Activated naive CD4-positive, alpha-beta T cell treated with anti-CD3 and anti-CD28 coated beads, Interleukin-2, amount 10 ng/mL, durations not matched to agents 7 days and 5 days (primary cell): ENCODE measurements at places on chromosomes 6 and 20.

DNA sequence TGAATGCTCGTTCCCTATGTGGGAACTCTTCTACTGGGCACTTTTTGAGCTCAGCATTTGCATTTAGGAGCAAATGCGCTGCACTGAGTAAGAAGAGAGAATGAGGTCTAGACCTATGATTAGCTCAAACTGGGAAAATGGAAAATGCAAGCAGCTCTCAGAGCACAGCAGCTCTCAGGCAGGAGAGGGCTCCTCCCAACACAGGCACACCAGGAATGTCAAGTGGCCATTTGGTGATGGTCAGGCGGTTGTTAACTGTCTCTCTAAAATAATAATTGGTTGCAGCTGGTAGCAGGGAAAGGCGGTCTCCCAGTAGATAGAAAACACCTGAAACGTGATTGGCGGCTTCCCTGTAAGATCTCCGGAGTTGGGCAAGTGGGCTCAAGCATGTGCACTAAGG is 162.0 kb upstream of the ECI2 start:
- no peak overlapping the region for H3K4me3 ChIP-seq
- peaks cover 5% of the 10 kb centered on the region for H3K27me3 ChIP-seq
- no peaks in the 10 kb centered on the region for H3K36me3 ChIP-seq

GRCh38 chr20:57654363-57654997 is 34.3 kb upstream of the ZBP1 start:
- no peak overlapping the region for H3K4me3 ChIP-seq
- H3K27me3 ChIP-seq, result peaks cover 68% of the 10 kb centered on the region
- H3K36me3 ChIP-seq, result peaks cover 3% of the 10 kb centered on the region
- no peak overlapping the region for H3K27ac ChIP-seq

DNA sequence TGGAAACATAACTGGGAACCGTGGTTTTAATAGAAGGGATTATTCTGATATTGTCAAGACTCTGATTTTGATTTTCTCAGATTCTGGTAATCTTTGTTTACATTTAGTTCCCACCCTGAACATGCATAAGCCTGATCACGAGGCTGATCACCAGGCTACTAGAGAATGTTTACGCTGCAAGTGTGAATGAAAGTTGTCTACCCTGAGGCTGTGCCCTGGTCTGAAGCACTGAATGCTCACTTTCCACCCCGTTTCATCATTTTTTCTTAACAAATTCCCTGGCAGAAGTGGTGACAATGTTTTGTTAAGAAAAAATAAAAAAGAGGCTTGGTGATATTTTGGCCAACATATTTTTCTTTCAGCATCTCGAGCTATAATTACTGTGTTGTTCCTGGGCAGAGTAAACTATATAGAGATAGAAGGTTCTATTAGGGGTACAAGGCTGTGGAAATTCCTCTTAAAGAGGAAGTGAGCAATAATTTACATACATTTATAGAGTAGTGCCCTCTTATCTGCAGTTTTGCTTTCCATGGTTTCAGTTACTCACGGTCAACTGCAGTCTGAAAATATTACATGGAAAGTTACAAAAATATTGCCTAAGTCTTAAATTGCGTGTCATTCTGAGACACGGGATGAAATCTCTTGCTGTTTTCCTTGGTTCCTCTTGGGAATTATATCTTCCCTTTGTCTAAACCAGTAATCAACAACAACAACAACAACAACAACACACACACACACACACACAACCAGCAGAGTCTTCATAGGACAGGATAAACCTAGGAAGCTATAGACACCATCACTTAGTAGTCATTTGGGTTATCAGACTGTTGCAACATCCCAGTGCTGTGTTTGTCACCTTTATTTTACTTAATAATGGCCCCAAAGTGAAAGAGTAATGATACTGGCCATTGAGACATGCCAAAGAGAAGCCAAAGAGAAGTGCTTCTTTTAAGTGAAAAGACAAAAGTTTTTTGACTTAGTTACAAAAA is 566.6 kb upstream of the CITED2 start:
- no peaks in the 10 kb centered on the region for H3K4me1 ChIP-seq
- H3K27ac ChIP-seq, result no peak overlapping the region
- no peaks in the 10 kb centered on the region for H3K27me3 ChIP-seq
- no peak for DNase-seq
- H3K4me3 ChIP-seq, result no peak overlapping the region

DNA sequence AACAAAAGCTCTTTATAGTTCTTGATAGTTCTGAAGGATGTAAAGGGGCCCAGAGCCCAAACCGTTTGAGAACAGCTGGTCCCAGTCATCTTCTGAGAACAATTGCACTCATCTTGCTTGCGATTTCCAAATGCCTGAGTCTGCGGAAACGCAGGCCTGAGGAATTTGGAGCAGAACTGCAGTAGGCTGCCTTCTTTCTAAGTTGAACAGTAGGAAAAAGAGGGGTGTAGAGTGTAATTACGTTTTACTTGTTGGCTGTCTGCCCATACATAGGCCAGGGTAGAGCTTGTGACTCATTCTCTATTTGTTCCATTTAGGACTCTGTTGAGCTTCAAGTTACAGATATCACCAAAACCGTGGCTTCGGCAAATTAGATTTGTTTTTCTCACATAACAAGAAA is 42.0 kb upstream of the KIF16B start:
- H3K27ac ChIP-seq, result no peak overlapping the region
- no peak for DNase-seq
- no peak overlapping the region for H3K4me3 ChIP-seq

GRCh38 chr20:62146019-62146755 is 2.6 kb downstream of the SS18L1 start:
- no peak overlapping the region for H3K4me3 ChIP-seq
- peaks cover 32% of the 10 kb centered on the region for H3K4me1 ChIP-seq
- peak overlapping the region; percentile 7 for H3K27ac ChIP-seq
- H3K36me3 ChIP-seq, result peaks cover 6% of the 10 kb centered on the region

DNA sequence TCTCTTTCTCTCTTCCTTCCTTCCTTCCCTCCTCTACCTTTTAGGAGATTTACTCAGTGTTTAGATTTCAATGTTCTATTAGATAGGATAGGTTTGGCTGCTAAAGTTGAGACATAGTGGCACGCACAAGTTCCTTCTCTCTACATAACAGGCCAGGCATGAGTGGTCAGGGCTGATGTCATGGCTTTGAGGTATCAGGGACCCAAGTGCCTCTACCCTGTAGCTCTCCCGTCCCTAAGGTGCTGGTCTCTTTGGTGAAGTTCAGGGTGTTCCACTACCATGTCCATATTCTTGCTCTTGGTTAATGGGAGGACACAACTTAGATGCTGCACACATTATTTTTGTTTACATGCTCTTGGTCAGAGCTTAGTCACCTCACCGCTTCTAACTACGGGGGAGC is 245.3 kb downstream of the QKI start:
- no peak for DNase-seq
- no peak overlapping the region for H3K4me3 ChIP-seq
- no peaks in the 10 kb centered on the region for H3K36me3 ChIP-seq
- H3K27ac ChIP-seq, result no peak overlapping the region

- no peak for DNase-seq
- H3K4me1 ChIP-seq, result peaks cover 31% of the 10 kb centered on the region
- no peak overlapping the region for H3K27ac ChIP-seq
Measured at GRCh38 chr6:158268361-158269147, 43.7 kb upstream of the TULP4 start.

DNA sequence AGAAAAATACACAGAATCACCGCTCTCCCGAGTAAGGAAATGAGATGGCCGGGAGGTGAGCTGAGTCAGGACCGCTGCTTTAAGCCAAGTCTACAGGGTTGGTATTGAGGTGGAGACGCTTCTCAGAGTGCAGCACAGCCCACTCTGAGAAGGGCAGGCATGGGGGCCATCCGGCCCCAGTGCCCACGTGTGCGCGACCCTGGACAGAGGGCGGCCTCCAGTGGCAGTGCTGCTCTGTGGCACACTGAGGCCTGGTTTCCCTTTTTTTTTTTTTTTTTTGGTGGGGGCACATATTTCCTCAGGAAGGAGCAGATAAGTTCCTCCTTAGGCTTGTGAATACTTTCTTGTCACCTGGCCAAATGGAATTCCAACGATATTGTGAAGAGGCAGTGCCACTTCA is 88.8 kb downstream of the FOXC1 start:
- no peak for DNase-seq
- H3K36me3 ChIP-seq, result peaks cover 2% of the 10 kb centered on the region
- H3K27me3 ChIP-seq, result no peaks in the 10 kb centered on the region
- H3K4me3 ChIP-seq, result no peak overlapping the region
- no peak overlapping the region for H3K27ac ChIP-seq

GRCh38 chr6:86536121-86536520 is 401.2 kb upstream of the HTR1E start:
- no peak overlapping the region for H3K4me3 ChIP-seq
- H3K4me1 ChIP-seq, result no peaks in the 10 kb centered on the region
- DNase-seq, result no peak
- H3K27me3 ChIP-seq, result no peaks in the 10 kb centered on the region
- H3K36me3 ChIP-seq, result no peaks in the 10 kb centered on the region

DNA sequence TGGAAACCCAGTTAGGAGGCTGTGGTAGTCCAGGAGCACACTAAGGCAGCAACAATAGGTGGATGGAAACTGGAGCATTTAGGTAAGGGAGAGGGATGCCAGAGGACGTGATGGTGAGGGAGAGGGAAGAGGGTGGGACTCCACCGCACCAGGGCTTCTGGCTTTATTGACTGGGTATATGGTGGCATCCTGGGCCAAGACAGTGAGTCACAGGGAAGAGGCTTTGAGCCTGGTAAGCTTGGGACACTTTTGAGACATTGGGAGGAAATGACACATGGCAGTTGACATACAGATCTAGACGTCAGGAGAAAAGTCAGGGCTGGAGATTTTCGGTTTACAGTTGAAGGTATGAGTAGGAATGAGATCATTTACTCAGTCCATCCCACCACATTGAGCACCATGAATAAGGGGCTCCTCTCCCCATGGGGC is 14.9 kb downstream of the NT5E start:
- H3K36me3 ChIP-seq, result no peaks in the 10 kb centered on the region
- peaks cover 14% of the 10 kb centered on the region for H3K27me3 ChIP-seq
- DNase-seq, result no peak
- H3K4me3 ChIP-seq, result no peak overlapping the region

- no peaks in the 10 kb centered on the region for H3K36me3 ChIP-seq
- DNase-seq, result no peak
- peaks cover 4% of the 10 kb centered on the region for H3K27me3 ChIP-seq
- H3K4me3 ChIP-seq, result no peak overlapping the region
Measured at GRCh38 chr6:75502884-75503283, 9.3 kb upstream of the FILIP1 start.

- peak; percentile 48 for DNase-seq
- no peak overlapping the region for H3K4me3 ChIP-seq
- no peak overlapping the region for H3K27ac ChIP-seq
- no peaks in the 10 kb centered on the region for H3K4me1 ChIP-seq
Measured at GRCh38 chr6:38997128-38997761, 51.3 kb upstream of the GLP1R start.

- no peak overlapping the region for H3K27ac ChIP-seq
- H3K4me1 ChIP-seq, result no peaks in the 10 kb centered on the region
- no peak overlapping the region for H3K4me3 ChIP-seq
- H3K36me3 ChIP-seq, result no peaks in the 10 kb centered on the region
Measured at GRCh38 chr20:64156136-64156885, 7.9 kb upstream of the MYT1 start.

GRCh38 chr20:52076164-52076563 is 115.4 kb downstream of the ZFP64 start:
- no peak overlapping the region for H3K27ac ChIP-seq
- no peaks in the 10 kb centered on the region for H3K36me3 ChIP-seq
- no peak overlapping the region for H3K4me3 ChIP-seq
- no peak for DNase-seq
- H3K27me3 ChIP-seq, result no peaks in the 10 kb centered on the region

- H3K36me3 ChIP-seq, result no peaks in the 10 kb centered on the region
- no peak overlapping the region for H3K27ac ChIP-seq
- H3K27me3 ChIP-seq, result no peaks in the 10 kb centered on the region
- no peak overlapping the region for H3K4me3 ChIP-seq
Measured at GRCh38 chr6:90730151-90730673, 143.3 kb upstream of the MAP3K7 start.

GRCh38 chr6:99092461-99092860 is 144.7 kb upstream of the FBXL4 start:
- H3K27me3 ChIP-seq, result peaks cover 20% of the 10 kb centered on the region
- H3K4me3 ChIP-seq, result no peak overlapping the region
- no peaks in the 10 kb centered on the region for H3K4me1 ChIP-seq
- no peak overlapping the region for H3K27ac ChIP-seq

- H3K27me3 ChIP-seq, result no peaks in the 10 kb centered on the region
- no peak overlapping the region for H3K4me3 ChIP-seq
- no peak overlapping the region for H3K27ac ChIP-seq
- H3K36me3 ChIP-seq, result no peaks in the 10 kb centered on the region
Measured at GRCh38 chr20:36549628-36549941, 8.3 kb downstream of the MYL9 start.

DNA sequence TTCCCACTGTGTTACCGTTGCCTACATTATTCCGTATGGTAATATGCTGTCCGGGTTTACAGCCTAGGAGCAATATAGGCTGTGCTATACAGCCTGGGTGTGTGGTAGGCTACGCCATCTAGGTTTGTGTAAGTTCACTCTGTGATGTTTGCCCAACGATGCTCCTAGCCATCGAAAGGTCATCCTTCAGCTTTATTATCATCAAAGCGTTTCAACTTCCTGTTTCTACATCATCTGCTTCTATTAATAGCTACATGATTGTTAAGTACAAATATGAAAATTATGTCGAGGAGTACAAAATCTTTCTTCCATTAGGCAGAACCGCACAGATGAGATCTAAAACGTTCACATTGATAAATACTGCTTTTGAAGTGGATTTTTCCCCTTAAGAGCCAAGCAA is 69.9 kb downstream of the PPP1R14C start:
- no peaks in the 10 kb centered on the region for H3K36me3 ChIP-seq
- no peaks in the 10 kb centered on the region for H3K4me1 ChIP-seq
- no peak overlapping the region for H3K4me3 ChIP-seq
- no peak overlapping the region for H3K27ac ChIP-seq
- peaks cover 7% of the 10 kb centered on the region for H3K27me3 ChIP-seq
- no peak for DNase-seq

GRCh38 chr20:14478126-14478525 is 140.7 kb upstream of the FLRT3 start:
- H3K4me1 ChIP-seq, result no peaks in the 10 kb centered on the region
- H3K36me3 ChIP-seq, result no peaks in the 10 kb centered on the region
- no peak overlapping the region for H3K4me3 ChIP-seq
- no peak for DNase-seq
- H3K27ac ChIP-seq, result no peak overlapping the region

GRCh38 chr6:35044145-35044745 is 96.9 kb downstream of the TCP11 start:
- peak overlapping the region; percentile 5 for H3K27ac ChIP-seq
- H3K4me3 ChIP-seq, result no peak overlapping the region
- peaks cover 4% of the 10 kb centered on the region for H3K27me3 ChIP-seq
- no peaks in the 10 kb centered on the region for H3K4me1 ChIP-seq
- H3K36me3 ChIP-seq, result no peaks in the 10 kb centered on the region
- no peak for DNase-seq

GRCh38 chr6:53608396-53608795 is 57.2 kb downstream of the KLHL31 start:
- peaks cover 5% of the 10 kb centered on the region for H3K27me3 ChIP-seq
- H3K36me3 ChIP-seq, result no peaks in the 10 kb centered on the region
- H3K27ac ChIP-seq, result no peak overlapping the region
- H3K4me3 ChIP-seq, result no peak overlapping the region
- H3K4me1 ChIP-seq, result no peaks in the 10 kb centered on the region
- DNase-seq, result no peak
